Neural progenitor cell (in vitro differentiated cells): ENCODE measurements at places on chromosomes 6 and 20. TPM values are rescaled to one million over a fixed set of nuclear protein-coding genes. Genes with fewer than 3 reads are reported as not detected.

The SRMS gene
- not detected in 2 replicates for total RNA-seq

The TRDN gene
- 0.06 TPM in 1 of 2 replicates, not detected in the other for total RNA-seq

The CGA gene
- total RNA-seq, result 0.46 TPM in 1 of 2 replicates, not detected in the other

The SLC2A4RG gene
- 12.0 and 58.0 TPM in 2 replicates for total RNA-seq

The CCNC gene
- total RNA-seq, result 109 and 157 TPM in 2 replicates

The RAB44 gene
- 0.03 TPM in 1 of 2 replicates, not detected in the other for total RNA-seq

The TCF21 gene
- 0.04 and 0.22 TPM in 2 replicates for total RNA-seq

- H3K4me3 ChIP-seq, result no peak overlapping the region
- DNase-seq, result no peak
- H3K27ac ChIP-seq, result no peak overlapping the region
- H3K36me3 ChIP-seq, result no peaks in the 10 kb centered on the region
- H3K4me1 ChIP-seq, result peaks cover 17% of the 10 kb centered on the region
These were observed 25.3 kb downstream of the CEBPB start for GRCh38 chr20:50215926-50216325.

GRCh38 chr6:16982807-16983206, 119.0 kb upstream of the STMND1 start:
- no peak overlapping the region for H3K4me3 ChIP-seq
- no peaks in the 10 kb centered on the region for H3K27me3 ChIP-seq
- DNase-seq, result no peak
- H3K4me1 ChIP-seq, result no peaks in the 10 kb centered on the region
- no peaks in the 10 kb centered on the region for H3K36me3 ChIP-seq
- H3K27ac ChIP-seq, result no peak overlapping the region

DNA sequence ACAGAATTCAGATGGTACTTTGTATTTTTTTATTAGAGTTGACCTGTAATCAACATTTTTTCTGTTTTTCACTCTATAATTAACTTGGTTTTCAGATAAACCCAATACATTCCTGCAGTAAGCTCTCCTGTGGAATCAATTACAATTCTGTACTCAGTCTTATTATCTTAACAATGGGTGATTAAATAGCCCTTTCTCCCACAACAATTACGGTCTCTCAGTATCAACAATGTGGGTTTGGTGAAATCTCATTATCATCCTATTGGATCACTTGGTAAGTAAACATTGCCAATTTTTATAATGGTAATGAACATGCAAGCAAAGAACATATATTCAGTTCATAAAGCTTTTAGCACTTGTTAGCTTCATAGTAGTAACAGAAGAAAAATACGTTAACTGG, 438.9 kb upstream of the EPHA7 start:
- no peak overlapping the region for H3K27ac ChIP-seq
- peak; percentile 61 for DNase-seq
- peaks cover 46% of the 10 kb centered on the region for H3K4me1 ChIP-seq

DNA sequence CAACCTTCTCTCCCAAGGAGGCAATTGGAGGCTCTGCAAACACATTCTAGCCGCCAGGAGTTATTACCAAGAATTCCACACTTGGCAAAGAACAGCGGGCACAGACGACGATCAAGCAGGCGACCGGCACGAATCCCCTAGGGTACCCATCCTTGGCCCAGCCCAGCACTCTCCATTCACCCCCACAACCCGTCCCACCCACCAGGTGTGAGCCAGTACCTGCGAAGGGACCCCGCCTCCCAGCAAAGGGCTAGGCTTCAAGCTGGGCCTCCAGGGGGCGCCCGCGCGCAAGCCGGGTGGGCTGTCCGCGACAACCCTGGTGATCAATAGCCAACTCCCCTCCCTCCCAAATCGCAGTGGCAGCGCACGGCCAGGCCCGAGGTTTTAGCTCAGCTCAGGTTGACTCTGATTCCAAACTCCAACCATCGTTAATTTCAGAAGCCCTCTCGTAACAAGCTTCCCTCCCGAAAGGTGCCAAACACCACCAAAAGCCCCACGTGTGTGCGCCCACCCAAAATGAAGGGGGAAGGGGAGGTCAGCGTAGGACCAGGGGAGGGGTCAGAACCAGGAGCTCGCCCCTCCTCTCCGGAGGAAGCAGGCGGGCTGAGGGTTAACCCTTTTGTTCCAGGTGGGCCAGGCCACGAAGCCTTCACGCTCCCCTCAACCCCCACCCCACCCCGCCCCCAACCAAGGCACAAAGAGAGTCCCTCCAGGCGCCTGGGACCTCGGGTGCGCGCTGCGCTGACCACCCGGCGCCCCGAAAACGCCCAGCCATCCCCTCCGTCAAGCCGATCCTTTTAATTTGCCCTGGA, 2.1 kb downstream of the SALL4 start:
- H3K27me3 ChIP-seq, result no peaks in the 10 kb centered on the region
- DNase-seq, result peak; percentile 93
- H3K4me3 ChIP-seq, result peak overlapping the region; percentile 97

DNA sequence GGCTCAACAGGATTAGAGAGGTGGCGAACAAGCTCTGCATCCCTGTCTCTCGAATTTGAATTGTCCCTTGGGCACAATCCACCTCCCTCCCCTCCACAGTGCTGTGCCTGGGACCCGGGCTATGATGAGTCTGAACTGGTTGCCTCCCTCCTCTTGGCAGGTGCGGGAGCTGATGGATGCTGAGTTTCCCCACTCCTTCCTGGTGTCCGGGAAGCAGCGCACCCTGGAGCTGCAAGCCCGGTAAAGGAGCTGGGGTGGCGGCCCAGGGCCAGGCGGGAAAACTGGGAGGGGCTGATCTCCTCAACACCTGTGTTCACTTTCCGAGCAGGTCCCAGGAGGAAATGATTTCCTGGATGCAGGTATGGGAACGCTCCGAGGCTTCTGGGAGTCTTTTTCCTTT, 14.9 kb downstream of the FGD2 start:
- H3K27me3 ChIP-seq, result no peaks in the 10 kb centered on the region
- DNase-seq, result no peak
- H3K27ac ChIP-seq, result no peak overlapping the region
- no peaks in the 10 kb centered on the region for H3K36me3 ChIP-seq
- H3K4me3 ChIP-seq, result no peak overlapping the region
- peaks cover 7% of the 10 kb centered on the region for H3K4me1 ChIP-seq

DNA sequence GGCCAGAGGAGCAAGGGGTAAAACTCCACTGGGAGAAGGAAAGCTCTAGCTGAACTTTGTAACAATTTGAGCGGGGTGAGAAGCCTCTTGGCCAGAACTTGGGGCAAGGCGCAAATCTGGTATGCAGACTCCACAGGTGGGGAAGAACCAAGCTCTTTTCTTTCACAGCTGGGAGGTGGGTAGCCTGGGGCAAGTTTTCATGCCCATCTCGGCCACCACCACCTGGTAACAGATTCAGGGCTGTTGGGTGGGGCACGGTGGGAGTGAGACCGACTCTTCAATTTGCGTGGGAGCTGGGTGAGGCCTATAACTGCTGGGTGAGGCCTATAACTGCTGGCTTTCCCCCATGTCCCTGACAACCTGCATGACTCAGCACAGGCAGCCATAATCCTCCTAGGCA, 37.5 kb downstream of the SDHAF4 start:
- peaks cover 15% of the 10 kb centered on the region for H3K4me1 ChIP-seq
- no peak overlapping the region for H3K4me3 ChIP-seq
- no peaks in the 10 kb centered on the region for H3K27me3 ChIP-seq
- no peak overlapping the region for H3K27ac ChIP-seq
- no peaks in the 10 kb centered on the region for H3K36me3 ChIP-seq

DNA sequence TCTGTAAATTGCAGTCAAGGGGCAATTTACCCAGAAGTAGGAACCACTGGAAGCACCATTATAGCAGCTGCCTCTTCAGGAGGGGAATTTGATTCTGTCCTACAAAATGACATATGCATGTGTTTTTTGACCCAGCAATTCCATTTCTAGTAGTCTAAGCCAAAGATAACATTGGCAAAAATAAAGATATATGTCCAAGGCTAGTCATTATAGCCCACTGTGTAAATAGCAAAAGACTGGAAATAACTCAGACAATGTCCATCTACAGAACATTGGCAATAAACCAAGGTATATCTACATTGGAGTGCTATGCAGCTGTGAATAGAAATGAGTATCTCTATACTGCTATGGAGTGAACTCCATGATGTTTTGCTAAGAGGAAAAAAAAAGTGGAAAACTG, 12.5 kb upstream of the PANK2 start:
- no peaks in the 10 kb centered on the region for H3K27me3 ChIP-seq
- H3K27ac ChIP-seq, result no peak overlapping the region
- no peaks in the 10 kb centered on the region for H3K4me1 ChIP-seq
- no peak for DNase-seq

- no peak for DNase-seq
- H3K27me3 ChIP-seq, result no peaks in the 10 kb centered on the region
- no peak overlapping the region for H3K27ac ChIP-seq
- H3K4me1 ChIP-seq, result peaks cover 8% of the 10 kb centered on the region
- H3K36me3 ChIP-seq, result no peaks in the 10 kb centered on the region
These were observed 45.1 kb downstream of the JPH2 start for GRCh38 chr20:44141873-44142272.

- peaks cover 6% of the 10 kb centered on the region for H3K4me1 ChIP-seq
- H3K4me3 ChIP-seq, result no peak overlapping the region
- H3K36me3 ChIP-seq, result no peaks in the 10 kb centered on the region
- no peak overlapping the region for H3K27ac ChIP-seq
These were observed 7.9 kb upstream of the OSER1 start for GRCh38 chr20:44218446-44218845.

DNA sequence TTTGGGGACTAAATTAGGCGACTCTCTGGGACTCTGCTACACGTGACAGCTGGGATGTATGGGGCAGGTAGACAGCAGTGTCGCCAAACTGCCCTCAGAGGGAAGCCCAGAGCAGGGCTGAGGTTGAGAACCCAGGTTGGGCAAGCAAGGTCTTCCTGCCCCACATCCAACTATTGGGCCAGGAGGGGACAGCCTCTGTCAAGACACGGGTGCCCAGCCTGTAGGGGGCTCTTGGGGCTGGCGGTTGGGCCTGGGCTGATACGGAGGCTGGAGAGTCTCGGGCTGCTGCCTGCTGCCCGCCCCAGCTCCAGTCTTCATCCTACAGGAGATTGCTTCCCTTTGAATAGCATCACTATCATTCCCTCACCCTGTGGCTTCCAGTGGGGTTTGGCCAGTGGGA, 33.3 kb downstream of the CPNE5 start:
- peaks cover 33% of the 10 kb centered on the region for H3K4me1 ChIP-seq
- H3K4me3 ChIP-seq, result no peak overlapping the region
- peak; percentile 35 for DNase-seq
- no peaks in the 10 kb centered on the region for H3K36me3 ChIP-seq

GRCh38 chr6:88361298-88361697, 195.2 kb upstream of the CNR1 start:
- peaks cover 3% of the 10 kb centered on the region for H3K4me1 ChIP-seq
- H3K27me3 ChIP-seq, result no peaks in the 10 kb centered on the region
- H3K4me3 ChIP-seq, result no peak overlapping the region
- H3K36me3 ChIP-seq, result no peaks in the 10 kb centered on the region

DNA sequence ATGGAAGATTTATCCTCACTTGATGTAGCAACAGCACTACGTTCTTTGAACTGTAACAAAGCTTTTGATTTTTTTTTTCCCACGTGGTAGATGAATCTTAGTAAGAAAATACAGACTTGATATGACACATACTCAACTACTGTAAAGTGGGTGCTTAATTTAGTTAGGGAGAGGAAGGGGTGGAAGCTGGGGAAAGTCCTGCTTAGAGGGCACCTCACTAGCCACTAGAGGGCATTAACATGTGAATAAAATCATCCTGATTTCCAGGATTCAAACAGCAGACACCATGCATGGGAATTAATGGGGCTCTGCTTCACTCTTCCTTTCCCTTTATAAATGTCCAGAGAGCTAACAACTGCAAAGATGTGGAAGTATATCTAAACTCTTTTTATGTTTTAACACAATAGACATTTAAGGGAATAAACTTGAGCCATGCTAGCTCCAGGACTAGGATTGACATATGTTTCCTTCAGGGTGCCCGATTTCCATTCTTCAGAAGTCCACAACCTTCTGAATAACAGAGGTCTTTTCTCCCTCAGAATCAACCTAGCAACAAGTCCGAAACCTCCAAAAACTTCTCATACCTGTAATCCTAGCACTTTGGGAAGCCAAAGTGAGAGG, 250.1 kb downstream of the ATXN1 start:
- no peak overlapping the region for H3K4me3 ChIP-seq
- H3K27ac ChIP-seq, result no peak overlapping the region
- H3K36me3 ChIP-seq, result no peaks in the 10 kb centered on the region
- no peaks in the 10 kb centered on the region for H3K27me3 ChIP-seq

GRCh38 chr6:166939345-166939744, 17.0 kb downstream of the RNASET2 start:
- H3K36me3 ChIP-seq, result no peaks in the 10 kb centered on the region
- H3K27me3 ChIP-seq, result no peaks in the 10 kb centered on the region
- H3K4me3 ChIP-seq, result no peak overlapping the region
- no peak for DNase-seq

DNA sequence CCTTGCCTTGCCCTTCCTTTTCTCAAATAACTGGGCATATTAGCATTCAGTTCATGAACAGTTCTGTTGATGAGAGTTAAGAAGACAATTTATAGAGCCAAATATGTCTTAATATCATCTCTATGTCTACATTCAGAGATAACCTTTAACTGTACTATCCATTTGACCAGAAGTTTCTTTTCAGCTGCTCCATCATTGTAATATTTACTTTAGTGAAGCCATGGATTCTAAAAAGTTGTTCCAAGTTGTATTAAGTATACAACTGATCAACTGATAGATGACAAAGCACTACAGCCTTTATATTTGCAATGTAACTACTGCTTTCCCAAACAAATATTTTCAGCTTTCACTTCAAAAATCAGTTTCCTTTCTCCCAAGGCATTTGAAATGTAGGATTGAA, 1252.7 kb downstream of the EPHA7 start:
- no peak for DNase-seq
- no peak overlapping the region for H3K4me3 ChIP-seq
- no peaks in the 10 kb centered on the region for H3K27me3 ChIP-seq
- H3K27ac ChIP-seq, result no peak overlapping the region

GRCh38 chr6:143408787-143409162, 41.7 kb downstream of the ADAT2 start:
- H3K27me3 ChIP-seq, result no peaks in the 10 kb centered on the region
- H3K4me1 ChIP-seq, result no peaks in the 10 kb centered on the region
- no peak overlapping the region for H3K4me3 ChIP-seq
- no peaks in the 10 kb centered on the region for H3K36me3 ChIP-seq
- no peak overlapping the region for H3K27ac ChIP-seq

DNA sequence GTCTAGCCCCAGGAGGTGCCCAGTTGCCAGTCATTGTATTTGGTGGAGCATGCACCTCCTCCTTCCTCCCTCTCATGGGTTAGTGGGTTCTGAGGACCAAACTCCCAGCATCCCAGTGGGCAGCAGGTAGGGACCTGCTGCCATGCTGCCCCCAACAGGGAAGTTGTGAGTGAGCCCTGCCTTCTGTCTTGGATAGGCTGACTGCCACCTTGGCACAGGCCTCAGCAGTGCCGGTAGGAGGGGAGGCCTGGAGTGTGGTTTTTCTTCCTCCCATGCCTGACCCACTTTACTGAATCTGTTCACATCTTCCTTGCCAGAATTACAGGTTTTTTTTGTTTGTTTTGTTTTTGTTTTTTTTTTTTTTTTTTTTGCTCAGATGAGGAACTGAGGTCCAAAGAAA, 24.5 kb downstream of the PLCG1 start:
- no peak for DNase-seq
- no peak overlapping the region for H3K27ac ChIP-seq
- no peaks in the 10 kb centered on the region for H3K27me3 ChIP-seq
- no peak overlapping the region for H3K4me3 ChIP-seq
- no peaks in the 10 kb centered on the region for H3K4me1 ChIP-seq
- no peaks in the 10 kb centered on the region for H3K36me3 ChIP-seq
